Fibroblast of lung (primary cell): ENCODE measurements at places on chromosomes 11 and 22. TPM values are rescaled to one million over a fixed set of nuclear protein-coding genes. Genes with fewer than 3 reads are reported as not detected.

The GUCY1A2 gene
- 0.50 and 2.6 TPM in 2 replicates for total RNA-seq

The IGSF22 gene
- total RNA-seq = under 0.01 TPM in 2 replicates

The NCR3LG1 gene
- total RNA-seq = 4.5 and 4.9 TPM in 2 replicates

The KRTAP5-1 gene
- total RNA-seq = not detected in 2 replicates

The OR2AT4 gene
- total RNA-seq = not detected in 2 replicates

The TRIM34 gene
- 11.3 and 17.8 TPM in 2 replicates for total RNA-seq

The PNPLA3 gene
- 3.6 and 12.6 TPM in 2 replicates for total RNA-seq
